ENCODE measurements at places on chromosomes 13 and 19. TPM values are rescaled to one million over a fixed set of nuclear protein-coding genes. Genes with fewer than 3 reads are reported as not detected.

SUCLA2 gene
- 27.8 TPM for total RNA-seq

OR10H5 gene
- total RNA-seq = not detected

GFY gene
- total RNA-seq = not detected

SLAIN1 gene
- 1.1 TPM for total RNA-seq

QPCTL gene
- total RNA-seq = 5.0 TPM

OR7D2 gene
- total RNA-seq = not detected

TEKTIP1 gene
- total RNA-seq = not detected

MBD3L3 gene
- not detected for total RNA-seq

ATP4A gene
- not detected for total RNA-seq

ARRDC5 gene
- total RNA-seq = not detected
